ENCODE measurements at places on chromosomes 7 and 10.

DNA sequence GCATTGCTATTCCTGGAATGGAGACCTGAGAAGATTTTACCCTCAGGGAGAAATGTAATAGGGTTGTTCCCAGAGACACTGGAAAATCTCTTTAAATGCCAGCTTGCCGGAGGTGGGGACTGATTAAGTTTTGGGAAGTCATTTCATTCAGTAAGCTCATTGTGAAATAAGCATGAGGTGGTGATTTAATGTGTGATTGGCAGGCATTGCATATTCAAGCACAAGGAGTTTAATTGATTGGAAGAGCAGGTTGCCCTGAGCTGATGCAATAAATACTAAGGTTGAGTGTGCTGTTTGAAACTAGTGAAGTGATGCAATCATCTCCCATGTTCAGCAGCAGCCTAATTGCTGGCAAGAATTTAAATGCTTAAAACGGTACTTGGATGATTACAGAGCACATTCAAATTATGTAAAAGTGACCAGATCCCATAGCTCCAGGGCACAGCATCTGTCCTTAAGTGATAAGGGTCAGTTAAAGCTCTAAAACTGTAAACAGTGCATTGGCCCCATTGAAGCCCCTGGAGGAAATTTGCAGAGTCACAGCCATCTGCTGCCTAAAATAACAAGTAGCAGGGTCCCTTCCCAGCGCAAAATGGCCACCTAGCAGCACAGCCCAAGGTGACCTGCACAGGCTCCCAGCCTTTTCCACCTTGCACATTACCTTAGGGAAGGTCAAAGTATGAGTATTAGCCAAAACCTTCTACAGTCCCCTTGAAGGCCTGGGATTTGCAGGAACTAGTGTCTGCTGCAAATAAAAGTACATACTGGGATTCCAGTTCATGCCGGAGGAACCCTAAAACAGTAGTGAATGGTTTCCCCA lies 92.1 kb downstream of the CCDC71L start:
- no peak for DNase-seq

DNA sequence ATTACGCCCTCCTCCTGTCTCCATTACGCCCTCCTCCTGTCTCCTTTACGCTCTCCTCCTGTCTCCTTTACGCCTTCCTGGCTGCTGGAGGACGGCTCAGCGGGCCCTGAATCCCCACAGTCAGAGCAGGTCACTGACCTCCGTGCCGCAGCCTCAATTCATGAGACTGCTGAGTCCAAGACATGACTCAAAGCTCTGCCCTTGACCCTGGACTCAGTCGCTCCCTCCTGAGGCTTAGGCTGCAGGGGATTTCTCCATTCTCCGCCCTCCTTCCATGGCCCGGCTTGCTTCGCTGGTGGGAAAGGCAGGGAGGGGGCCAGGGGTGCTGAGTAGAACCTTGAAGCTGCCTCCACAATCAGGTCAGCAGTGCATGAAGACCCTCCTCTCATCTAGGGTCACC lies 21.0 kb upstream of the FOXL3 start:
- no peak for DNase-seq

DNA sequence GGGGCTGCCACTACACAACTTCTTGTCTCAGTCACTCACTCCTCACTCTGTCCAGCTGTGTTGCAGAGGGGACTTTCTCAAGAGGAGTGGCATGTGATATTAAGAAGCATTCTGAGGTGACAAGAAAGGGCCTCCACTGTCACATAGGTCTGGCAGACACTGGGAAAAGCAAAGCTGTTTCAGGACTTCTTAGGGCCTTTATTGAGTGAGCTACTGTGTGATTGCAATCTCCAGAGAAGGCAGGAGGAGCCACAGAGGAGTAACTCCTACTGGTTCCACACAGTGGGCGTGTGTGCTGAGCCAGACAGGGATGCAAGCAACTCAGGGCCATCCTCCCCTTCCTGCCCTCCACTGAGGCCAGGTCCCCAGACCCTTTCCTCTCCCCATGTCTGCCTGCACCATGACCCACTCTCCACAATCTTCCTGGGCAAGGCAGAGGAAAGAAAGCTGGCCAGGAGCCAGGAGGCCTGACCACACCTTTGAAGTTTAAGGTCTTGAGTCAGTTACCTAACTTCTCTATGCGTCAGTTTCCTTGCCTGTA lies 262.0 kb upstream of the ZMIZ1 start:
- DNase-seq: no peak

GRCh38 chr7:65968256-65969185 lies 13.5 kb downstream of the GUSB start:
- no peak for DNase-seq

Measured in activated T-helper 9 cell treated with anti-CD3 and anti-CD28 coated beads, Interleukin-2, amount 50 U/mL, for 16 hours (primary cell).